Natural killer cell treated with Interleukin-12 subunit alpha and Interleukin-12 subunit beta and Interleukin-15 and Interleukin-18, amount 100 ng/mL, for 72 hours (primary cell): ENCODE measurements at places on chromosomes 2 and 18. TPM values are rescaled to one million over a fixed set of nuclear protein-coding genes. Genes with fewer than 3 reads are reported as not detected.

C1GALT1C1L gene
- not detected for total RNA-seq

SAG gene
- 0.05 TPM for total RNA-seq

CERKL gene
- total RNA-seq = not detected

CDK5R2 gene
- not detected for total RNA-seq

DSEL gene
- total RNA-seq = not detected

LPIN2 gene
- 57.8 TPM for total RNA-seq

EFHD1 gene
- 0.24 TPM for total RNA-seq

RAD51AP2 gene
- not detected for total RNA-seq

TPRKB gene
- 25.2 TPM for total RNA-seq

NT5C1B gene
- total RNA-seq = not detected

SPP2 gene
- total RNA-seq = not detected

SERPINB11 gene
- total RNA-seq = not detected

TCF23 gene
- total RNA-seq = not detected

QPCT gene
- total RNA-seq = 1.5 TPM

DPP10 gene
- total RNA-seq = not detected

TOGARAM2 gene
- total RNA-seq = 7.7 TPM

CROCC2 gene
- total RNA-seq = not detected

DNAJC27 gene
- 7.4 TPM for total RNA-seq

MOGAT1 gene
- total RNA-seq = not detected

SRD5A2 gene
- total RNA-seq = not detected

CTAGE1 gene
- not detected for total RNA-seq

CDK15 gene
- not detected for total RNA-seq
